ENCODE measurements at places on chromosomes 3 and 15.
A peak's percentile ranks its signal among the peaks of the same experiment; 100 is the strongest.

DNA sequence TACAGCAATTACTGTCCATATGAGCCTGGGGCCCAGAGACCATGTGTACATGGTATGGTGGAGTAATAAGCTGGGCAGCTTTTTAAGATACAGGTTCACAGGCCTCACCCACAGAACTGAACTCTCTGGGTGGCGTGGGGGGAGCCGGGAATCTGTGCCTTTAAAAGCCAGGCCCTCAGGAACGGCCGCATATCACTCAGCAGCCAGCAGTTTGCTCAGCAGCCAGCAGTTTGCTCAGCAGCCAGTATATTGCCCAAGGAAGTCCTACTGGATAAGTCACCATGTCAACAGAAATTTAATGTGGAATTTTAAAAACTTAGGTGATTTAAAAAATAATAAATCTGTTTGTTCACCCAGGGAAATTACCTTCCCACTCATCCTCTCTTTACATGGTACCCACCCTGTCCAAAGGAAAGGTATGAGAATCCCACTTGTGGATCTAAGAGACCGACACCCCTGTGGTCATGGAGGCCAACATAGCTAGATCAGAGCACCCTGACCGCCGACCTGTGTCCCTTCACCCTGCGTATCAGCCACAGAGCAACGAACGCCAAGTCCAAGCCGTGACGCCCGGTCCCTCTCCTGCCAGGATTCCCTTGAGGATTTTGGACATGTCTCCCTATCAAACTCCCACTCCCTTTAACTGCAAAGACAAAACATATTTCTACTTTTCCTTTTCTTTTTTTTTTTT is 95.7 kb upstream of the CHRM5 start:
- no peak for DNase-seq

- DNase-seq, result no peak
These were observed 29.4 kb downstream of the ITGA11 start for GRCh38 chr15:68402432-68403160.

DNA sequence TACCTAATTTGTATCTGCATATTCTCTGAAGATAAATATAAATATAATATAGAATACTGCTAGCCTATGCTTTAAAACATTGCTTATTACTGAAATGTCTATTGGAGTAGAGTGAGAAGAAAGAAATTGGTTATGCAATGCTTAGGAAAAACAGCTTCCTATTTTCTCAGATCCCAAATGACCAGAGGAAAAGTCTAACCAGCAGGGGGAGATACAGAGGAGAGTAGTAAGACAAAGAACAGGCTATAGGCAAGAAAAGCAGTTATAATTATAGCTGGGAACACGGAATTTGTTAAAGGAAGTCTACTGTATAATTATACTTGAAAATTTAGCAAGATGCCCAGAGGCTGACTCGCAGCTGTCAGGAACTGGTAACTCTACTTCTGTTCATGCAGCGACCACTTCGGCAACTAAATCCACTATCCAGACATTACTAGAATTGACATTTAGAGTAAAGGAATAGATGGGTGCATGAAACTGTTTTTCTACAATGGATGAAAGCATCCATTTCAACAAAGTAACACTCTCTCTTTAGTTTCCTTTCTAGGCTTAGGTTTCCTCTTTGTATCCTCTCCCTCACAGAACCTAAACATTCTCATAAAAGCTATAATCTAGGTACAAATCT is 97.2 kb downstream of the TBC1D5 start:
- peak; percentile 32 for DNase-seq

DNA sequence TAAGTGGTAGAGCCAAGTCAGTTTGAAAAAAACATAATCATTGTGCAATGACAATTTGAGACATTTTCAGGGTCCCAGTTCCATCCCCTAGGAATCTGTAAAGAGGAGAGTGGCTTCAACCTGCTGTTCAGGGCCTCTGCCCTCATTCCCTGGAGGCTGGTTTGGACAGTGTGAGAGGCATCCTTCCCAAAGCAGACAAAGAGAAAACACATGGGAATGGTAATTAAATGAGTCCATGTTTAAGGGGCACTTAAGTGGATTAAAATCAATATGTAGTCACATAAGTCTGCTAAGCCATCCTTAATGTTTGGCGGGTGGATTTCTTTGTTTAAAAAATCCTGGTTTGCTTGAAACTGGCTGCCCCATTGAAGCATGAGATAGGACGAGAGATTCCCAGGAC is 146.3 kb upstream of the CTDSPL start:
- no peak for DNase-seq

GRCh38 chr3:131480116-131480515 is 22.7 kb downstream of the MRPL3 start:
- DNase-seq, result no peak

DNA sequence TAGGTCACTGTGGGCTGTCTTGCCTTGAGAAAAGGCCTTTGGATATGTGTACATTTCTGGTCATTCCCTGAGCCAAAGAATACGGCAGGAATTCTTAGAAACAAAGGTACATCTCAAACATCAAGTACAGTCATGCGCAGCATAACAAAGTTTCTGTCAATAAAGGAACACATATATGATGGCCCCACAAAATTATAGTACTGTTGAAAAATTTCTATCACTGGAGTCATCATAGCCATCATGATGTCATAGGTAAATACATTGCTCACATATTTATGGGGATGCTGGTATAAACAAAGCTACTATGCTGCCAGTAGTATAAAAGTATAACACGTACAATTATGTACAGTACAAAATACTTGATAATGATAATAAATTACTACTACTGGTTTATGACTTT is 38.9 kb upstream of the NECTIN3 start:
- no peak for DNase-seq

DNA sequence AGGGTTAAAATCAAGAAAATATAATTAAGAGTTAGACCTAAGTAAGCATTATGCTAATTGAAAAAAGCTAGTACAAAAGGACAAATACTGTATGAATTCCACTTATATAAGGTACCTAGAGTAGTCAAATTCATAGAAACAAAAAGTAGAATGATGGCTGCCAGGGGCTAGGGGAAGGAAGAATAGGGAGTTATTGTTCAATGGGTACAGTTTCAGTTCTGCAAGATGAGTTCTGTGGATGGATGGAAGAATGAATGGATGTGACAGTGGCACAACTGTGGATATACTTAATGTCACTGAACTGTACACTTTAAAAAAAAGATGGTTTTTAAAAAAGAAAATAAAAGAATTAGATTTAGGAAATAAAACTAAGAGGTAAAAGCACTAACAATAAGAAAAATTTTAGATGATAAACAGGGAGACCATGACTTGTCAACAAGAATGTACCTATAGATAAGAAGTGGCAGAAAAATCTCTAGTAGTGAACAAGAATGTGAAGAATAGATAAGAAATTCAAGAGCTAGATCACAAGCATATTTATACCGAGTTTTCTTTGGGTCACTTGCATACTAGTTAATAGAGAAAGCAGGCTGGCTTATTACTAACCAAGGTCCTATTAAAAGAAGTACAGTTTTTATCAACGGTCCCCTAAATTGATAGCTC is 5.5 kb downstream of the IFT80 start:
- DNase-seq, result no peak

DNA sequence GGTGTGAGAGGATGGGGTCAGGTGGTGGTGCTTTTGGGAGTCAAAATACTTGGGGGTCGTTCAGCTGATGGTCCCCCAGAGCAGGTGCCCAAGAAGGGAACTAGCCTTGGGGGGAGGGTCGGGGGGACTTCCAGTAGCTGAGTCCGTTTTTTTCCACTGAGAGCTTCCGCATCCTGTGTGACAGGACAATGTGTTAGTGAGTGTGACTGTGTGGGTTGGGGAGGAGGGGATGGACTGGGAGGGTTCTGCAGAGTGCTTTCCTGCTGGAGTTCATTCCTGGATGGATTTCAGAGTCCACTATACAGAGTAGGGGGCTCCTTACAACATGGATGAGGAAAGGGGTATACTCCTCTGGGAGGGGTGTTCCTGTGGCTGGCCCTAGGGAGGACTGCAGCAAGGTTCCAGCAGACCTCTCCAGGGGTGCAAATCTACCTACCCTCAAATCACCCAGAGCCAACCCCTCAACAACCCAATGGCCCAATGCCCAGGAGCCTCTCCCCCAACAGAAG is 601 bp upstream of the HYAL2 start:
- no peak for DNase-seq

GRCh38 chr3:100226712-100227429 is 33.9 kb upstream of the TBC1D23 start:
- DNase-seq, result no peak

DNA sequence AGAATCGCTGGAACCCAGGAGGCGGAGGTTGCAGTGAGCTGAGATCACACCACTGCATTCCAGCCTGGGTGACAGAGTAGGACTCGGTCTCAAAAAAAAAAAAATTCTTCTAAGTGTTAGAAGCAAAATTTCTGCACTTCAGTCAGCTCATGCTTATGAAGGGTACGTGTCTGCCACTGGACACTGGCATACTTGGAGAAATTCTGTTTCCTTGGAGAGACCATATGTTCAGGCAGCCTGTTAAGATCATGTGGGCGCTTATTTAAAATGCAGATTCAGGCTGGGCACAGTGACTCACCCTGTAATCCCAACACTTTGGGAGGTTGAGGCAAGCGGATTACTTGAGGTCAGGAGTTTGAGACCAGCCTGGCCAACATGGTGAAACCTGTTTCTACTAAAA is 85.6 kb upstream of the IQSEC1 start:
- DNase-seq, result no peak

GRCh38 chr15:39018966-39019365 is 454.4 kb upstream of the RASGRP1 start:
- no peak for DNase-seq

- no peak for DNase-seq
These were observed 32.0 kb downstream of the PPP1R2 start for GRCh38 chr3:195511136-195511535.

DNA sequence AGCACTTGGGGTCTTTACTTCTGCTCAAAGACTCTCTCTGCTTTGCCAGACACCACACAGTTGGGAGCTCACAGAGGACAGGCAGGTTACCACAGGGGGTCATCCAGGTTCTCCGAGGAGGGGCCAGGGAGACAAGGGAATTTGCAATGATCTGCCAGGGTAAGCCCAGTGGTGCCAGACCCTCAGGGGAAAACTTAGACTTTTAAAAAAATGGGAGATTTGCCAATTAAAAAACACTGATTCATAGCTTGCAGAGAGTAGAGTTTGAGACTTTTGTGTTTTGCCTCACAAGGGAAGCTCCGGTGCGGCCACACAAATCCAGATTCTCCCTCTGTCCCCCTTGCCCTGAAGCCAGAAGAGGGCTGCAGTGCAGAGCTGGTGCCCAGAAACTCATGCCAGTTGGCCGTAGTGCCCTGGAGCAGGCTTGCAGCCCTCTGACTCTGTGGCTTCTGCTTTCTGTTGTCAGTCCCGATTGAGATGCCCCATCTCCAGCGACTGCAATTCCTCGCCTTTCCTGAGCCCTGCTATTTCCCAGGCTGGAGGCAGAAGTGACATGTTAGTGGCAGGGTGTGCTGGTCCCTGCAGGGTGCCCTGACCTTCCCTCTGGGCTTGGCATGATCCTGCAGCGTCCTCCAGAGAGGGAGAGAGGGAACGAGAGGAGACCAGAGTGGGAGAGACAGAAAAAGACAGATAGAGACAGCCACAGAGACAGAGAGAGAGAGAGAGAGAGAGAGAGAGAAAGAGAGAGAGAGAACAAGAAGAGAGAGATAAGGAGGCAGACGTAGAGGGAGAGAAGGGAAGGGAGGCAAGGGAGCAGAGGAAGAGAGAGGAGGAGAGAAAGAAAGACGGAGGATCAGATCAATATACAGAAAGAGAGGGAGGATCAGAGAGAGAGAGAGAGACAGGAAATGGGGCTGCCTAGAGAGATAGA is 46.0 kb downstream of the RHCG start:
- no peak for DNase-seq

- DNase-seq, result no peak
These were observed 7.6 kb downstream of the HDC start for GRCh38 chr15:50257924-50258323.

DNA sequence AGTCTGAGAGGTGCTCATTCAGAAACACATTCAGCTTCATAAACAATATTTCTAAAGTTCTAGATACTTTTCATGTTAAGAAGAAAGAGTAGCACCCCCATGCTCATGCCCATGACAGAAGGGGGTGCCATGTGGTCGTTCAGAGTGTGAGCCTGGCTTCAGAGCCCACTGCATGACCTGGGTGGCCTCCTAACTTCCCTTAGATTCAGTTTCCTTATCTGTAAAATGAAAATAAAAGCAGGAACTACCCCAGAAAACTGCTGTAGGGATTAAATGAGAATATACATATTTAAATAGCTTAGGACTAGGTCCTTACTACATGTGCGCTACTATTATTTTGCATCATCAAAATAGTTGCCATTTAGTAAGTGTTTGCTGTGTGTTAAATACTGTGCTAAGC is 69.2 kb downstream of the ABHD5 start:
- DNase-seq, result no peak

- DNase-seq, result peak; percentile 69
These were observed 49.5 kb downstream of the MYLK start for GRCh38 chr3:123834631-123835030.

DNA sequence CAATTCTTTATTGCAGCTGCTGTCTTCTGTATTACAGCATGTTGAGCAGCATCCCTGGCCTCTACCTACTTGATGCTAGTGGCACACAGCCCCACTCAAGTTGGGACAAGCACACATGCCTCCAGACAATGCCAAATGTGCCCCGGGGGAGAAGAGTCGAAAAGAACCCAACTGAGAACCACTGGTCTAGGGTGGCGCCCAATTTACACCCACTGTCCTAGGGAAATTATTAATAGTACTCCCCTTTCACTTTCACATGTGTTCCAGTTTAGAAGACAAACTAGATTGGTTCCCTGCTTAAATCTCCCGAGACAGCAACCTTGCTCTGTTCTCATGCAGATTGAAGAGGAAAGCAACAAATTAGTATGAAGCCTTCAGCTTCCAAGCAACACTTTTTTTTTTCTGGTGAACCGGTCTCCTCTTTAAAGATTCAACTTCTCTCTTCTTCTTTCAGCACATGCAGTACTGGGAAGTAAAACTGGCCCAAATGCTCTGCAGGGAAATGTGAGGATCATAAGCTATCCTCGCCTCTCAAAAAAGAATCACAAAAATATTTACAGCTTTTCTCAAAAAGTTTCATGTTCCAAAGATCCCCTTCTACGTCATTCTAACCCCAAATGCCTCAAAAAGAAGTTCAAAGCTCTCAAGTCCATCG is 823.9 kb upstream of the CFAP20DC start:
- DNase-seq, result no peak

DNA sequence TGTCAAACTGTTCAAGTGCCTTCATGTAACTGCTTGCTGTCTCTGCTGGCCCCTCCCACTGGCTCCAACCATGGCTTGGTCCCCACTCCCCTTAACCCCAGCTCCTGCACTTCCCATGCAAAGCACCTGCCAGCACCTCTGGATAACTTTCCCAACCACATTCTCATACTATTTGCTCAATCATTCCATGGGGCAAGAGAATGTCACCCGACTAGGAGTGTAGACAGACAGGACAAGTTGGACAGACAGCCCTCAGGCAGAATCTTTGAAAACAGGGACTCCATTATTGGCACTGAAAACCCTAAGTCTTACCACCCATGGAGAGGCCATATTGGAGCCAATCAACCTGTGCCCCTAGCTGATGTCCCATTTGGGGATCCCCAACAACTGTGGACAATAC is 246.5 kb downstream of the RPLP1 start:
- DNase-seq, result no peak
